ENCODE measurements at places on chromosomes 3 and 15.
A peak's percentile ranks its signal among the peaks of the same experiment; 100 is the strongest.

DNA sequence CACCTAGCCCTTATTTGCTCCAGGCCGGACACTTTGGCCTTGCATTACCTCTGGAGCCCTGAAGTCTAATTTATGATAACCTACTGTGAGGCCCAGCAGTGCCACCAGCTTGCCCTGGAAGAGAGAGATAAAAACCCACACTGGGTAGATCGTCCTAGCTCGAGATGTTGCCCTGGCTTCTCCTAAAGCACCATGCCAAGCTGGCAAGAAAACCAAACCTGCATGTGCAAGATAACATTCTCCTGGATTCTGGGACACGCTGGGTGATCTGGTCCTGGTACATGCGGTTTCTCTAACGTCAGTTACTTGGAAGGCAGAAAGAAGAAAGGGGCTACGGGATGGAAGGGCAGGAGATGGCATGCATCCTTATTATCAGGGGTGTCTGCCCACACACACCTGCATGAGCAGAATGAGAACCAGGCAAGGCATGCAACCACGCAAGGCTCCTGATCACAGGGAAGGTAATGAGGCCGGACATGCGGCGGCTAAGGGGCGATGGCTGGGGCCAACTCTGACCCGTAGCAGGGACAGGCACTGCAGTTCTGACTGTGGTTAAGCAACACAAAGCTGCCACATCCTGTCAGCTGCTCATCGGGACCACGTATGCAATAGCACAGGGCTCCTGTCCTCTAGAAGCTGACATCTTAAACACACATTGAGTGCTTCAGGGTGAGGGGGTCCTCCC is 73.0 kb downstream of the OXNAD1 start:
- no peak for DNase-seq

- peak; percentile 61 for DNase-seq
These were observed 191.6 kb downstream of the GAP43 start for GRCh38 chr3:115814778-115815380.

- no peak for DNase-seq
These were observed 419.5 kb upstream of the C2CD4B start for GRCh38 chr15:62584301-62585235.

DNA sequence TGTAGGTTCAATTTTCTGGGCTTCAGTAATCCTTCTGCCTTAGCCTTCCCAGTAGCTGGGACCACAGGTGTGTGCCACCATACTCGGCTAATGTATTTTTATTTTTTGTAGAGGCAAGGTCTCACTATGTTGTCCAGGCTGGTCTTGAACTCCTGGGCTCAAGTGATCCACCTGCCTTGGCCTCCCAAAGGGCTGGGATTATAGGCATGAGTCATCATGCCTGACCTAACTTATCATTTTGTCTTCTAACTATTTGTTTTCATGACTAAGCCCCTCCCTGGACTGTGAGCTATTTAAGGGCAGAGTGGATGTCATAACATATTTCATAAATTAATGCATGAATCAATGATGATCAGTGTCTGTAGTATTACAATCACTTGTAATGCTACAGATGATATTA is 56.1 kb upstream of the PIAS1 start:
- DNase-seq = no peak

DNA sequence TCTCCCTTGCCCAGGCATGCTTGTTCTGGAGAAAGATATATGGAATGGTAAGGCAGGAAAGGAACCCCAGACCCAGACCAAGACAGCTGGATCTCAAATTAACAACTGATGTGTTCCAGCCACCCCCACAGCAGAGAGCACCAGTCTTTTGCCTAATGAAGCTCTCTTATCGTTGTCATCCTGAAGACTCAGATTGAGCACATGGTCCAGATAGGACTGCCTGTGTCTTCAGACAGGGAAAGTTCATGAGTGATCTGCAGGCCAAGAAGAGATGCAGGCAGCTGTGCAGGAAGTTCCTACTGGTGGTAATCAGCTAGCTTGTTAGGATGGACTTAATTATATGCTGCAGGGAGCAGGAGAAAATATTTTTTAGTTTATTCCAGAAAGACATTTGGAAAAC is 53.3 kb downstream of the PPP2R3A start:
- no peak for DNase-seq

DNA sequence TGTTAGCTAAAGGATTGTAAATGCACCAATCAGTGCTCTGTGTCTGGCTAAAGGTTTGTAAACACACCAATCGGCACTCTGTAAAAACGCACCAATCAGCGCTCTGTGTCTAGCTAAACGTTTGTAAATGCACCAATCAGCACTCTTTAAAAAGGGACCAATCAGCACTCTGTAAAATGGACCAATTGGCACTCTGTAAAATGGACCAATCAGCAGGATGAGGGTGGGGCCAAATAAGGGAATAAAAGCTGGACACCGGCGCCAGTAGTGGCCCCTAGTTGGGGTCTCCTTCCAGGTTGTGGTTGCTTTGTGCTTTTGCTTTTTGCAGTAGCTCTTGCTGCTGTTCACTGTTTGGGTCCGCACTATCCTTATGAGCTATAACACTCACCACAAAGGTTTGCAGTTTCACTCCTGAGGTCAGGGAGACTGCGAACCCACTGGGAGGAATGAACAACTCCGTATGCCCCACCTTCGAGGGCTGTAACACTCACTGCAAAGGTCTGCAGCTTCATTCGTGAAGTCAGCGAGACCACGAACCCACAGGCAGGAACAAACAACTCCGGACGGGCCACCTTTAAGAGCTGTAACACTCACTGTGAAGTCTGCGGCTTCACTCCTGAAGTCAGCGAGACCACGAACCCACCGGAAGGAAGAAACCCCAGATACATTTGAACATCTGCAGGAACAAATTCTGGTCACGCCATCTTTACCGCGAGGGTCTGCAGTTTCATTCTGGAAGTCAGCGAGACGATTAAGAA is 1.1 kb upstream of the SUCLG2 start:
- DNase-seq = peak; percentile 52

GRCh38 chr3:158091531-158091930 is 14.7 kb downstream of the SHOX2 start:
- DNase-seq = no peak

DNA sequence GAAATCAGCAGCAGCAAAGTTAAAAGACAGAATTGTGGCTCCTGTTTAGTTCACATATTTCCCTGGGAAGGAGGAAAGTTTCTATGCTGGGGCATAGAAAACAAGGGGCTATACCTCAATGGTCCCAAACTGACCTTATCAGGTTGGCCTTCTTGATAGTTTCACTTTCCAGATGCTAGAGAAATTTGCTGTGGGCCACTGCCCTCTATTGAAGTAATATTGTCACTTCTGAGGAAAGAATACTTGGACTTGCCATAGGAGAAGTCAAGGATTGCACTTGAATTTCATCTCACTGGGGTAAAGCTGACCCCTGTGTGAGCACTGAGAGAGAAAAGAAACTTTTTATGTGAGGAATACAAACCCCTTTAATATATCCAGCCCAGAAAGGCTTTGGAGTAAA is 49.3 kb upstream of the XCR1 start:
- no peak for DNase-seq

GRCh38 chr15:85821545-85821944 is 26.8 kb upstream of the KLHL25 start:
- DNase-seq = no peak

- no peak for DNase-seq
These were observed 32.5 kb downstream of the CHAC1 start for GRCh38 chr15:40985541-40986330.

DNA sequence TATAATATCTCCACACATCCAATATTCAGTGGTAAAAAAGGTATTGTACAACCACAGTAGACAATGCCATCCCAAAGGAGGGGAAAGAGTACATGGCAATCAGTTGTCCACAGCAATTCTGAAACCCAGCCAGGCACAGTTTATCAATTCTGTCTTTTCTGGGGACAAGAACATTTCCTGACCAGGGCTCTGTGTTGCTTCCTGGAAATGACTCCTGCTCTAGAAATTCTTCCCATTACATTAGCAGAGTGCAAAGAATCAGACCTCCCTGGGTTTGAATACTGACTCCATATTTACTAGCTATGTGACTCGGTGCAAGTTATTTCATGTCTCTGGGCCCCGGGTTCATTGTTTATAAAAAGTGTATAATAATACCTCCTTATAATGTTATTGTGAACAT is 220.4 kb upstream of the CFAP20DC start:
- DNase-seq = no peak

- DNase-seq = no peak
These were observed 79.5 kb upstream of the PCSK6 start for GRCh38 chr15:101568821-101569555.

DNA sequence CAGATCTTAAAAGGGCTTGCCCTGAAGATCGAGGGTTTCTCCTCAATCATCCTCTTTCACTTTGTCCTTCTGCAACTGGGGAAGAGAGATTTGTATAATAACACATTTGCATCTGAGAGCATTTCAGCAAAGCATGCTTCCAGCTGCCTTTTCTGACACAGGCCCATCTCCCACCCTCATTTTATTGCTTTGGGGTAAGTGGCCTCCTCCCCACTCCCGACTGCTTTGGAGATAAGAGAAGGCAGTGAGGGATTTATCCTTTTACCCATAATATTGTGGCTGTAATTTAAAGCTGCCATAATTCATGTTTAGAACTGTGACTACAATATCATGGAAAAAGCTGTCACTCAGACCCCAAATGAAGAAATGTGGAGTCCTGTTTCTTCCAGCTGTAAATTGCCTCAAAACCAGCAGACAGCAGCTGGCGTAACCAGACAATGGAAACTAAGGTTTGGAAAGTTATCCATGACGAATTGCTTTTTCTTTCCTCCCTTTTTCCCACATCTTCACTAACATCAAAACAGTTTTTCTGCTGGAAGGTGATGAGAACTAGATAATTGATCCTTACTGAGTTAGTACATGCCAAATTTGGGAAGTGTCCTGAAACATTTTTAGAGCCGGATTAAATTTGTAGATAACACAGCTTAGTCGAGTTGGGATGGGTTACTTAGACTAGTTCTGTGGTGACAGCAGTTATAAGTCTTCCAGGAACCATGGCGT is 104.2 kb upstream of the PFN2 start:
- DNase-seq = no peak

- DNase-seq = no peak
These were observed 20.1 kb upstream of the TMCC1 start for GRCh38 chr3:129913618-129914017.

DNA sequence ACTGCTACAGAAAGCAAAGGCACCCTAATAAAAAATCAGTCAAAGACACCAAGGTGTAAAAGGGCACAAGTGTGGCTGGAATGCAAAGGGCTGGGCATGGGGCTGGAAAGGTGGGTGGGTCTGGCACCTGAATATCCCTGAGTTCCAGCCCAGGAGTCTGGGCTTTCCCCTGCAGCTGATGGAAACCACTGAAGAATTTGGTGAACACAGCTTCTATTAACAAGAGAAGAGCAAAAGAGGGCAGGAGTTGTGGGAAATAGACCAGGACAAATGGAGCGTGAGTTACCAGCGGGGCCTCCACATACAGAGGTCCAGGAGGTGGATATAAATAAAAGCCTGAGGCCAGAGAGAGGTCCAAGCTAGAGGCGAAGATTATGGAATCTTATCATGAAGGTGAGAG is 45.1 kb upstream of the TPM1 start:
- no peak for DNase-seq

GRCh38 chr3:39460677-39461076 is 6.8 kb upstream of the MOBP start:
- DNase-seq = no peak

- DNase-seq = no peak
These were observed 317 bp downstream of the ROBO2 start for GRCh38 chr3:77040216-77040615.

GRCh38 chr15:66919421-66919820 is 146.0 kb upstream of the SMAD3 start:
- DNase-seq = no peak

- no peak for DNase-seq
These were observed 53.4 kb downstream of the SACM1L start for GRCh38 chr3:45742461-45743089.

DNA sequence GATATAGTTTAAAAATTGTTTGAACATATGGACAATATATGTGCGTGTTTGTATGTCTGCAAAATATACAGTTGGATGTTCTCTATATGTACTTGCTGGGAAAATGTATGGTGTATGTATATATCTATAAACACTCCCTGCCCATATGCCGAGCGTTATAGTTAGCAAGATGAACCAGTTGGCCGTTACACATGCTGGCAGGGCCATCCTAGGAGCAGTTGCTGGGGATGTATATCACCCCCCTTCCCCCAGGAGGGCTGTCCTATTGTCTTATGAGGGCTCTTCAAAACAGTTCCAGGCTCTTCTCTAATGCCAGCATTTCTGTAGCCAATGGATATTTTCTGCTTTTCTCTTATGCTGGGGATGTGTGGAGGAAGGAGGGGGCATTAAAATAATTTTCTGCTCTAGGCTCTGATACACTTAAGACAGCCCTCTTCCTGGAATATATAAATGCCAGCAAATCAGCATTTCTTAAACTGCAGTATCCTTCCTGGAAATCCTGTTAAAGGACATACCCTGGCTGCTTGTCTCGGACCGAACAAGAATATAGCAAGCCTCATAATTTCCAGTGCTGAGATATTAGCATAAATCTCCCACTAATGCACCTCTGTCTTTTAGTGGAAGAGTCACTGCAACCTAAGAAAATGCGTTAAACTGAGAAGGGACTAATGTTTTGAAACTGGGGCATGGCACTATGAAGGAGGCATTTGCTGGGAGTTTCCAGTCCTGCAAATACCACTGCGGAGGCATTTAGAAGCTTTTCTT is 134.4 kb downstream of the MDFIC2 start:
- DNase-seq = no peak

DNA sequence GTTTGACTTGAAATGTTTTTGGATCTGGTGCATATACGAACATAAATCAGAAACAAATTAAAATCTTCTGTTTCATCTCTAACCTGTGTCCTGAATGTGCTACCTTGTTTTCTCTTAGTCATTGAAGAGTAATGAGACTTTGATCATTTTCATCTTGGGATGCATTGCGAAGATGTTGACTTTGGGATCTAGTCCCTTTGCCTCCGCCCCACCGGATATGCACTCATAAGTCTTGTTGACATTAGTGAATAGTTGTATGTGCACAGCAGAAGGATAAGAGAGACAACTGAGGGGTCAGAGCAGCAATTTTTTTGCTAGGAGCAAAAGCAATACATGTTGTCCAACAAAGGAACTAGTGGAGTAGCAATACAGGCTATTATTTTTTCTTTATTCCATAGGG is 35.9 kb upstream of the SPRED1 start:
- DNase-seq = no peak

GRCh38 chr3:2097641-2098191 is 950 bp upstream of the CNTN4 start:
- no peak for DNase-seq

DNA sequence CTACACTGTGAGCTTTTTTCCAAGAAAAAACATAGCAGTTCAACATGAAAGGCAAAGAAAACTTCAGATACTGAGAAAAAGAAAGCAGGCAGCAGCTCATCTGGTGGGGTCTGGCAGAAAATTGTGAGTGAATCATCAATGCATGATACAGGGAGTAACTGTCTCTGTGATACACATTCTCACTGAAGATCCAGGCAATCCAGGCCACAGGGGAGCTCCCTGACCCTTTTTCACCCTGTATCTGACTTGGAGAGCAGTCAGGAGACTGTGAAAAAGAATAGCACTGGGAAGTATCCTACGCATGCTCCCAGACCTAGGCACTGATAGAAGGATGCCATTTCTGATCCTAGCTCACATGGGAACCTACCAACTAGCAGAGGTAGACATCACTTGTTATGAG is 269.8 kb downstream of the MBNL1 start:
- DNase-seq = no peak

GRCh38 chr3:131708241-131708640 is 205.5 kb upstream of the MRPL3 start:
- DNase-seq = no peak
